ENCODE measurements at places on chromosomes 1 and 21.

DNA sequence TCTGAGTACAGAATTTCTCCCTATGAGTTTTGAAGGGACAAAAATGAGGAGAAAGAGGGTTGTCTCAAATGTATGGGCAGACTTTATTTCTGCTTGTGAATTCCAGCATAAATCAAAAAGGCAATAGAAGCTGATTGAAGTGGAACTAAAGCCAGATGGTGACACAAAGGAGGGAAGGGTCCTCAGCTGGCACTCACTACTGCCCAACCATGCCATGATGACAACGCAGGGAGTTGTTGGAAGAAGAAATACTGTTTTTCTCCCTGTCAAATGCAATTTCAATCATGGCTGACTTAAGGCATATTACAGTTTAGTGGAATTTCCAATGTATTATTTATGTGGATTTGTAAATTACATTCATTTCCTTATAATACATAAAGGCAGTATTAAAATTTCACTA, 805.8 kb downstream of the ADGRL2 start:
- no peak for DNase-seq

- no peak for DNase-seq
Observed at GRCh38 chr1:218123968-218124367, 161.1 kb upstream of the RRP15 start.

DNA sequence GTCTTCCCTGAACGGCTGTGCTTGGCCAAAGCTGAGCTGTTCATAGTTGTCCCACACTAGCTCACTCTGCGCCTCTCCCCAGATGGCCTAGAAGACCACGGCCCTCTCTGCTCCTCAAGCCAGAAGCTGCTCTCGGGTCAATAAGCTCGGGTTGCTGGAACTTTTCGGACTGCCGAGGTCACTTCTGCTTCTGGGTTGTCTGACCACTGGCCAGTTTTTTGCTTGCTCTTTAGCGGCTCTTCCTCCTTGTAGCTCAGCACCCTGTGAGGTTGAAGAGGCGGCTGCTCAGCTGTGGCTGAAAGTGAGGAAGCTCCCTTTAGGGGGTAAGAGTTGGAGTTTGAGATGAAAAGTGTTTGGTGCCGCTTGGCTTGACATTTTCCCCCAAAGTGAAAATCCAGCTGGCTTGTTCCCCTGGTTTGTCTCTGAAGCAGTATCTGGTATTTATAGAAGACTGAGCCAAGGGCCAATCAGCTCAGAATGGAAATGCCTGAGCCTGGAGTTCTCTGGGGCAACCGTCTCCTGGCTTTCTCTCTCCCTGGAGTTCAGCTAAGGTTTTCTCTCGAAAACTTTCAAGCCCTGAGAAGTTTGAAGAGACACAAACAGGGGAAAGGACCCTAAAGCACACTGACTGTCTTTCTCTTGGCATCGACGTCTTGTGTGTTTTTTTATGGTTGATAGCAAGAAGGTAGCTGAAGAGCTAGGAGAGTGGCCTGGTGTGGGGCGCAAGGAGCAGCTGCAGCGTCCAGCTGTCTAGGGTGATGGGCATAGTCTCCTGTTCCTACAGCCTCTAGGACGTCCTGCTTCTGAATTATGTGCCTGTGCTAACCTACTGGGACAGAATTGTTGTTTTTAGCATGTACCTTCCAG, 72.0 kb downstream of the SYT6 start:
- DNase-seq, result no peak

DNA sequence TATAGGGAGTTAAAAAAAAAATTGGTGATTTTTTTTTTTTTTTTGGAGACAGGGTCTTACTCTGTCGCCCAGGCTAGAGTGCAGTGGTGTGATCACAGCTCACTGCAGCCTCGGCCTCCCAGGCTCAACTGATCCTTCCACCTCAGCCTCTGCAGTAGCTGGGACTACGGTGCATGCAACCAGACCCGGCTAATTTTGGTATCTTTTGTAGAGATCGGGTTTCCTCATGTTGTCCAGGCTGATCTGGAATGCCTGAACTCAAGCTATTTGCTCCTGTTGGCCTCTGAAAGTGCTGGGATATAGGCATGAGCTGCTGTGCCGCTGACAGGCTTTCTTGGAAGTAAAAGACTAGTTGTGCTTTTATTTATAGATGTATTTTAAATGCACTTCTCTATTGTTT, 3.0 kb downstream of the CDC42 start:
- no peak for DNase-seq

GRCh38 chr1:31410871-31411270, 2.1 kb upstream of the SERINC2 start:
- DNase-seq, result peak; percentile 29

- no peak for DNase-seq
Observed at GRCh38 chr1:204584699-204585372, 68.6 kb downstream of the MDM4 start.

GRCh38 chr21:38712071-38712470, 93.7 kb upstream of the ETS2 start:
- peak; percentile 57 for DNase-seq

GRCh38 chr1:162565460-162565859, 3.9 kb downstream of the UAP1 start:
- no peak for DNase-seq

DNA sequence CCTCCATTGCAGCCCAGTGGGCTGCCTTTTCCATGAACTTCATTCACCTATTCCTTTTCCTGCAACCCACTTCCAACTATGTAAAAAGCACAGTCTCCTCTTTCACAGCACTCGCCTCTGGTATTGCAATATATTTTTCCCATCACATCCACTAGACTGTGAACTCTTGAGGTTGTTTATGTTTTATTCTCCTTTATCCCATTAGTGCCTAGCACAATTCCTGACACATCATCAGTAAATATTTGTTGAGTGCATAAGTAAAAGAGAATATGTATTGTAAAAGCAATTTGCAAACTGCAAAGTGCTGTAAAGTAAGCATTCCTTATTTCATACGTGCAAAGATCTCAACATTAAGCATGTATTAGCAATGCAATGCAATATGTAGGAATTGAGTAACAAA, 27.9 kb upstream of the NRIP1 start:
- no peak for DNase-seq

GRCh38 chr21:17427157-17427556, 85.7 kb upstream of the CXADR start:
- DNase-seq, result no peak

- no peak for DNase-seq
Observed at GRCh38 chr21:43916691-43917514, 51.9 kb downstream of the AGPAT3 start.

DNA sequence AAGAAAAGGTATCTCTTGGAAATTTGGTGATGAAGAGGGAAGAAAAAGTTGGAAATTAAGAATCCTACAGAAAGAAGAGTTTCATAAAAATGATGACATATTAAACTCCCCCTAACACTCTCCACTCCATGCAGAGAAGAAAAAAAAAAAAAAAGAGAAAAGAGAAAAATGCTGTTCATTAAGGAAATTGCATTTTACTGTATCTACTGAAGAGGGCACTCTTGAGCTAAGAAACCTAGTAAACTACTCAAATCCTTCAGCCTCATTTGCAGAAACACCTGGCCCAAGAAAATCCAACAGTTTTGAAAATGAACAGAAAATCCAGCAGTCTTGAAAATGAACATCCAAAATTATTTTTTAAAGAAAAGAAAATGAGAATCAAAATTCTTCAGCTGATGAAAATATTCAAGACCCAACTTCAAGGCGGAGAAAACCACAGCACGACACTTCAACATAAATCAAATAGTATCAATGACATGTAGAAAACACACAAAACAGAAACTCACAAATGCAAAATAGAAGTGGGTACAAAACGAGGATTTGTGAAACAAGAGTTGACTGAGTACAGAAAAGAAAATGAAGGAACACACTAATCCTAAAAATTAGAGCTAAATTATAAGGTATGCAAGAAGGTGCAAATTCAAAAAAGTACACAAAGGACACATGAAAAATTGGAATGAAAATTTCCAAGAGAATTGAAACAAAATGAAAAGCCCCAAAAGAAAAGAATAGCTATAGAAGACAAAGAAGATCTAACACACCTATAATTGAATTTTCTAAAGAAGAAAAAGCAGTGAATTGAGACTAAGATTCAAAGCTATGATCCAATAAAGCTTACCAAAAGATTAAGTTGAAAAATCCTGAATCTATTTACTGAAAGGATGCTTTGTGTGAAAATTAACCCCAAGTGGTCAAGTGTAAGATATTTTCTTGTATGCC, 73.2 kb upstream of the DNAJC6 start:
- DNase-seq, result peak; percentile 65

GRCh38 chr1:155175927-155176371, 2.3 kb downstream of the TRIM46 start:
- no peak for DNase-seq

DNA sequence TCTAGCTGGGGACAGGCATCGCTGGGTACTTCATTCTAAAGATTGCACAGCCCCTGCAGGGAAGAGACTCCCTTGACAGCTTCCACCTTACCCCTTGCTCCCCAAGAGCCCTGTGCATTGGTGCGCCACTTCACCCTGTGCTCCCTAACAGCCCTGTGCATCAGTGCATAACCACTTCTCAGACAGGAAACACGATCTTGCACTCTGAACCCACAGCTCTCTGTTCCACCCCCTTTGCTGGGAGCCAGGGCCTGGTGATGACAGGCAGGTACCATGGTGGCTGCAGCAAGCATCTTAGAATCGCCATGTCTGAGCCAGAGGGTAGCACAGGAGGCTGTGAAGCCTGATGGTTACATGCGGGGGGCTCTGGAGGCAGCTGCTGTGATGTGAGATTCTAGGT, 5.0 kb downstream of the ALPL start:
- no peak for DNase-seq

- no peak for DNase-seq
Observed at GRCh38 chr1:158328426-158328825, 2.9 kb downstream of the CD1B start.

DNA sequence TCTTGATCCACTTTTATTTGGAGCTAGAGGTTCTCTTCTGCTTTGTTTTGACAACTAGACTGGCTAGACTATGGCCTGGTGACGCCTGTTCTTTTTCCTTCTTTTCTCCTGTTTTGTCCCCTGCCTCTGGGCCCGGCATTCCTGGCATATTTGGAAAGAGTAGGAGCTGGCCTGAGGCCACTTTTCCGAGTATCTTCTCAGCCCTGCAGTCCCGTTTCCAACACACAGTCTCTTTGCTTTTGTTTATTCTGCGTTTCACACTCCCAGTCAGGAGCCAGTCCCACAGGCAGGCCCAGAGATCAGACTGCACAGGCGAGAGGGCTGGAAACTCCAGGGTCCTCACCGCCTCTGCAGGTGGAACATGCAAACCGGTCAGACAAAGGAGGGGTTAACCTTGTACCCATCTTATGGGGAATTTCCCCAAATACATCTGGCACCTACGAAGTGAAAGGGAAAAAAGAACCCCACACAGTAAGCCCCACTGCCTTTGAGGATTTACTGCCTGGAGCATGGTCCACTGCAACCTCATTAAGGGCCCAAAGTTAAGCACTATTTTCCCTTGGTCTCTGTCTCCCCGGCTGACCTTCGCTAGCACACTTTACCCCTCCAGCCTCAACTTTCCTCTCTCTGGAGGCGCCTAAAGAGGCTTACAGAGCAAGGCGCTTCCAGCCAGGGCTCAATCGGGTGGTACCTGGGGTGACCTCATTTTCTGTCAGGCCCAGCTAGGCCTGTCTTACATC, 141.1 kb downstream of the TOMM20 start:
- DNase-seq, result peak; percentile 97

DNA sequence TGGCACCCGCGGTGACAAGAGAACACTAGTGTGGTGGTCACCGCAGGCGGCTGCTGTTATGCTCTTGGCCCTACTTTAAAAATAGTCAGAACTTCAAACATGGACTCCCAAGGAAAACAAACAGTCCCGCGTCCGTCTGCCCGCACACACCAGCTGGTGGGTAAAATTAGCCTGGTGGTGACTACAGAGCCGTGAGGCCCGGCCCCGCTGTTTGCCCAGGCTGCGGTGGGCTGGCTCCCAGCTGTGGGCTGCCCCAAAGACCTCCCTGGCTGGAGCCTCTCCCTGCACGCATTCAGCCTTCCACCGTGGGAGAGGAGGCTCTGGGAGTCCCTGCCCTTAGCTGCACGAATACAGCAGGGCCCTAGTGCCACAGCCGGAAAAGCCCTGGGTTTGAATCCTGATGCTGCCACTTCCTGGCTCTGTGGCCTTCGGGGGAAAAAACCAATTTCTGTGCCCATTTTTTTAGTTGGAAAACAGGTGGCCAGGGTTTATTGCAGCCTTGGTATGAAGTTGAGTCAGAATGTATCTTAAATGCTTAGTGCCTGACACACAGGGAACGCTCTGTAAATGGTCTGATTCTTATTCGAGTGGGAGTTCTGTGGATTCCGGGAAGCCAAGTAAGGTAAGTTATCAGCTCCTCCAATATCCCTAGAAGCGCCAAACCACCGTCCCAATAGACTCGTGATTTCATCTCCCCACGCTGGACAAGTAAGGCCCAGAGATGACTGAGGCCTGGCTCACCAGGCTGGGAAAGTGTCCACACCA, 58.2 kb downstream of the ALPL start:
- peak; percentile 39 for DNase-seq

DNA sequence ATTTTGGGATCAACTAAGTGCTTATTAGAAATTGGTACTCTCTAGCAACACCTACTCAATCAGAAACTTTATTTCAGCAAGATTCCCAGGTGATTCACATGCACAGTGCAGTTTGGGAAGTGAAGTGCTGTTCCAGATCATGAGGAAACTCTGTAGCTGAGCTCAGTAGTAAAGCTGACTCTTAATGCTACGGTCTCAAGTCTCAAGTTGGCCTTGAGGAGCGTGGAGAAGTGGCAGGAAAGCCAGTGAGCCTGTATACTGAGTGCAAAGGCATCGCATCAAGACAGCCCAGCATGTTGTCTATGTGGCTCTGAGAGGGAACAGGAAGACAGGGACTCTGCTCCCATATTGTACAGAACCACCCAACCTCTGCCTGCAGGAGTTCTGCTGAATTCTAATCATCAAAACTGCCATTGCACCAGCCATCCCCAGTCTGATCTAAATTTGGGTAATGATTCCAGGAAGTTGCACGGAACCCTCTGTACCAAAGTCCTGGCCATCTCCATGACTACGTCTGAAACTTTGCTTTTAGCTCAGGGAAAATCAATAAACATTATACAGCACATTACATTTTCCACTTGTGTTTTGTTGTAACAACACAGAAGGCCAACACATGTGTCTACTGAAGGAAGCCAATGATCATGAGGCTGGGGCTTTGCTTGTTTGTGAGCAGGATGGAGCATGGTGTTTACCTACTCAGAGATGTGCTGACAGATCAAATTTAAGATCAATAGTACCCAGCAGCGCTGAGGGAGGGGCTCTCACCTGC, 105.1 kb upstream of the TLR5 start:
- no peak for DNase-seq

GRCh38 chr1:171366816-171367215, 52.8 kb downstream of the FMO4 start:
- DNase-seq, result no peak

GRCh38 chr1:94803517-94804441, 16.4 kb upstream of the SLC44A3 start:
- peak; percentile 39 for DNase-seq

GRCh38 chr1:198934901-198935305, 296.1 kb downstream of the PTPRC start:
- no peak for DNase-seq
